ENCODE measurements at places on chromosomes 1 and 21.

GRCh38 chr1:52926864-52927211 is 238 bp upstream of the SCP2 start:
- DNase-seq: no peak

DNA sequence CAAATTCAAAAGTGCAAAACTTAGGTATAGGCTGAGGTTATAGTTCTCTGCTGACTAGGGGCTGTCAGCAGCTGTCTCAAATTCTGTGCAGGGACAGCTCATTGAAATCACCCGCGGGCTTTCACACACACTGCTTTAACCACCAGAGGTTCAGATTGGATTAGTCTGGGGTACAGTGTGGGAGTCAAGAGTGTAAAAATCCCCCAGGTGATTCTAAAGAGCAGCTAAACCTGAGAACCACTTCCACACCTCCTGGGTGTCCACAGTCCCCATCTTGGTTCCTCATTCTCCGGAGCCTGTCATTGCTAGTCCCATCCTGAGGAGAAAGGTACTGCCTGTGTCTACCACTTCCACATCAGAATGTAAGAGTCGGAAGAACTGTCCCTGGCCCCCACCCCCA is 9.9 kb upstream of the TDRD10 start:
- no peak for DNase-seq

- no peak for DNase-seq
These were observed 13.5 kb upstream of the BCL10 start for GRCh38 chr1:85289848-85290335.

- no peak for DNase-seq
These were observed 88.7 kb downstream of the IARS2 start for GRCh38 chr1:220182656-220183055.

GRCh38 chr1:38046333-38046883 is at the start of gene POU3F1:
TSS of gene POU3F1 (minus strand) at chr1:38046793. CDS start at chr1:38046743, 50 bp downstream.
- peak; percentile 20 for DNase-seq

- no peak for DNase-seq
These were observed 86.6 kb downstream of the SLC25A24 start for GRCh38 chr1:108113496-108113895.

DNA sequence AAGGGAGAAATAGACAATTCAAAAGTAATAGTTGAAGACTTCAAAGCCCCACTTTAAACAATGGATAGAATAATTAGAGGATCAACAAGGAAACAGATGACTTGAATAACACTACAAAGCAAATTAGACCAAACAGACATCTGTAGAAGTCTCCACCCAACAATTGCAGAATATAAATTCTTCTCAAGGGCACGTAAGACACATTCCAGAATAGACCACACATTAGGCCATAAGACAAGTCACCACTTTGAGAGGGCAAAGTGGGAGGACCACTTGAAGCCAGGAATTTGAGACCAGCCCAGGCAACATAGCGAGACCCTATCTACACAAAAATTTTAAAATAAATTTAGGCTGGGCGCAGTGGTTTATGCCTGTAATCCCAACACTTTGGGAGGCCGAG is 20.5 kb upstream of the RNF186 start:
- no peak for DNase-seq

DNA sequence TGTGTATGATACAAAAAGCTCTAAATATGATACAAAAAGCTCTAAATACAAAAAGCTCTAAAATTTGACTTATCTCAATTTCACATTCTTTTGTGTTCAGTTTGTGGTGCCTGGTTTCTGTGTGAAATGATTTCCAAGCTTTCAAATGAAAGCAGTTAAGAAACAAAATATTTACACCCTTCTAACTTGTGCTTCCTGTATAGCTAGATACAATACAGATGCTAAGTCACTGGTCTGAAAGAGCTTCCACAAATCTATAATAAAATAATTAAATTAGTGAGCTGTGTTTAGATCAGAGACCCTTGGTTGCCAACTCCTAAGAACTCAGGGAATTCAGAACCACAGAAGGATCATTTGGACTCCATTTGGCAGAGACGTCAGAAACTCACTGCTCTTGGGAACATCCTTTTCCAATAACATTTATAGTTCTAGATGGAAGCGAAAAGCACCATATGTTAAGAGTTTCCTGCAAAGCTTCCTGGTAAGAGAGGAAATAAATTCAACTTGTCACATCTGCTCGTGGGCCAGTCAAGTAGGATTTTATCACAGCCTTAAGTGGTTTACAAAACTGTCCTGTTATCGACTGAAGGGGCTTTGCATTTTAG is 1079.1 kb downstream of the ADGRL2 start:
- DNase-seq: no peak

DNA sequence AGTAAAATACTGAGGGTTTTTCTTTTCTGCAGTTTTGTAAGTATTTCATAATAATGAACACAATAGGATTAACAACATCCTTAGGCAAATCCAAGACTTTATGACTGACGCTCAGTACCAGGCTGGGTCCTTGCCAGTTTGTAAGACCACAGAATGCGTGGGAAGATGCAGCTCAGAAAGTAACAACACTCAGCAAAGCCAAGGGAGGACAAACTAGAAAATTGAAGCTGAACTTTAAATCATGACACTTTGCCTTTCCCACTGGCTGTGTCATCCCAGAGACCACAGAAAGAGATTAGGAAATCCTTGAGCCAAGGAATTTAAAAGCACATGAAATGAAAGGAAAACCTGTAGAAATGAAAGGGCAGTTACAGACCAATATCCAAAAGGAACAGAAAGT is 426.3 kb upstream of the CHRM3 start:
- DNase-seq: no peak

DNA sequence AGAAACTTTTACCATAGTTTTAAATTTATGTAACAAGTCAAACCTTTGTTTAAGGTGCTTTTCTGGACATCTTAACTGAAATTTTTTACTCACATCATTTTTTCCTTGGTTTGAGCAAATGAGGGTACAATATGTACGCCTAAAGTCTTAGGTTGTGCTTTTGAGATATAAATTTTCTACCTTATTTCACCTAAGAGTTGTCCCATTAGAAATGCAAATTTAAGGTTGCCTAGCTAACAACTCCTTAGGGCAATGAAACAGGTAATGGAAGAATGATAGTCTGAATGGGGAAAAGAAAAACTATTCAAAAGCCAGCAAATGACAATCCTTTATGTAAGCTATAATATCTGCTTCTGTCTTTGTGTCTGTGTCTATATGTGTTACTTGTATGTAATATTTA is 19.6 kb downstream of the NRDC start:
- no peak for DNase-seq

DNA sequence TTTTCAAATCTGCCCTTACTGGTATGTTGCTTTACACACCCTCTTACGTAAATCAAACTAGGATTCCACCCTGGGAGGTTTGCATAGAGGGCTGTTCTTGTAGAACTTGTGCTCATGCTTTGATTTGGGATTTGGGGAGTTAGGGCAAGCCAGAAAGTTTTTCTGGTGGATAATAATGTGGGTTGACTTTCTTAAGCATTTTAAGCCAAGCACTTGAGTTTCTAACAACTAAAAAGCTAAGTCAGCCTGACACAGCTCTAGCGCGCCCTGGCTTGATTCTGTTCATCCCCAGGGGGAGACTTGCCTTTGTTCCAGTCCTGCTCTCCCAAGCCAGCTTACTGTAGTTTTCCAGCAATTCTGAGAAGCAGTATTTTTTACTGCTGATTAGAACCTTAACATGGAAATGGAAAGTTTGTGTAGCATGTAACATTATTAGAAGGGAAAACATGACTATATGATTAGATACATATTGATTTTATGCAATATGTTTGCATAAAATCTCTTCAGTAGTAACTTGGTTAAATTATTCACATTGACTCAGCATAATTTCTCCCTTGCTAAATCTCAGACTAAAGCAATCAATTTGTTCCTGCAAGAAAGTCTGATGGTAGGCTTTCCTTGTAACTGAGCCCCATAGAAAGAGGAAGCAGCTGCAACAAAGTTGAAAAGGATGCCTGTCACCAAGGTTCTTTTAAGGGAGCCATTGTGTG is 11.0 kb upstream of the PGD start:
- no peak for DNase-seq

GRCh38 chr1:115065021-115065420 is 24.3 kb downstream of the TSPAN2 start:
- no peak for DNase-seq
